Stimulated activated CD4-positive, alpha-beta T cell treated with anti-CD3 and anti-CD28 coated beads, Interleukin-2, amount 100 ng/mL, for 4 hours (primary cell): ENCODE measurements at places on chromosomes 2 and 18.

GRCh38 chr2:241064008-241064801, 37.9 kb downstream of the MTERF4 start:
- peak; percentile 7 for DNase-seq

DNA sequence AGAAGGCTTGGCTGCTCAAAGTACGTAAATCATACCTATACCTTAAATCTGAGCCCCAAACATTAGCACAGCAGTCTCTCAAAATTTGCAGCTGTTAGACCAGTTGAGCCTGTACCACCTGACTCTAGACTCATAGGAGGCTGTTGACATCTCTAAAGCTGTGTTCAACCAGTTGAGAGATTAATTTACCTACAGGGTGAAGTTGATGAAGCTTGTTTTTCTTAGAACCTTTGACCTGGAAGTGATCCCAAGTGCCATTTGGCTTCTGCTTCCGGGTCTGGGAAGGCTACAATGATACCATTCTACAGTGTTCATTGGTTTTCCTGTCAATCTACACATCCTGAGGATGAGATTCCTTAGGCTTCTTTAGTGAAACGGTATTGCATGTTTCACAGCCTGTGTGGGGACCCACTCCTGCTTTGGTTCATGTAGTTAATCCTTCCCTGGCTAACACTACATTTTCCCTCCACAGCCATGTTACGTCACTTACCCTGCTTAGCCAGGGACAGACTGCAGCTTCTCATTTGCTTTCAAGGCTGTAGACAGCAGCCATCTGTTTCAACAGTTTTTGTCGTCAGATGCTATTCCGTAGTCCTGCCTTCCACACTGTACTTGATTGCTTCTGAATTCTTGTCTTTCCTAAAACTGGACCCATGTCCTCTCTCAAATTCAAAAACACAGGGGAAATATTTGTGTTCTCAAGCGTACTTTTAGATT, 4.7 kb upstream of the IL1RL2 start:
- no peak for DNase-seq

DNA sequence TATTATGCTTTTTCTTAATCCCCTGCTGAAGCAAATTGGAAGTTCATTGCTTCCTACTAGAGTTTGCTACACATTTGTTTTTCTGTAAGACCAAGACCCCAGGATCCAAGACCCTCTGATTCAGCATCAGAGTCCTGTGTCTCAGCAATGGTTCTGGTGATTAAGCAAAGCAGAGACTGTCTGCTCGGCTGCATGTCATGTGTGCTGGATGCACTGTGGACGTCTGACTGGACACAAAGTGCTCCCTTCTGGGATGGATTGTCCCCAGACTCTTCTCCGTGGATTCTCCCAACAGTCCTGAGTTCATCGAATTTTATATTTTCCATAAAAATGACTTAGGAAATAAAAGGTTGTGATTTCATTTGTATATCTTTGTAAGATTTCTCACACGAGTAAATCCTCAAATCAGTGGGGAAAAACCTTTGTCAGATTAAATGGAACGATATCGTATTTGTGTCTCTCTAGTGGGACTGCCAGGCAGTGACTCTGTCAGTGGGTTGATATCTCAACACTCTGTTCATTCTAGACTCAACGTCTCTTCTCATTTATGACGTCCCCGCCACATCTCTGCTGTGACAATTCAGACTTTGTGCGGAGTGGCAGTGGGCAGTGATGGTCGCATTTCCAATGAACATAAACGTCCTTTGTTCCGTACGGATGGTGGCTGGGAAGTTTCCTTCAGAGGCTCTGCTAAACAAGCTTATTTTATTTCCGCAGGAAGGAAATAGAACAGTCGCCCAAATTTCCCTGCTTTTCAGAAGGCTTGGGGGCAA, 58.6 kb downstream of the NCAPH start:
- no peak for DNase-seq

GRCh38 chr2:173989884-173990215, 24.7 kb upstream of the SP3 start:
- DNase-seq: no peak

DNA sequence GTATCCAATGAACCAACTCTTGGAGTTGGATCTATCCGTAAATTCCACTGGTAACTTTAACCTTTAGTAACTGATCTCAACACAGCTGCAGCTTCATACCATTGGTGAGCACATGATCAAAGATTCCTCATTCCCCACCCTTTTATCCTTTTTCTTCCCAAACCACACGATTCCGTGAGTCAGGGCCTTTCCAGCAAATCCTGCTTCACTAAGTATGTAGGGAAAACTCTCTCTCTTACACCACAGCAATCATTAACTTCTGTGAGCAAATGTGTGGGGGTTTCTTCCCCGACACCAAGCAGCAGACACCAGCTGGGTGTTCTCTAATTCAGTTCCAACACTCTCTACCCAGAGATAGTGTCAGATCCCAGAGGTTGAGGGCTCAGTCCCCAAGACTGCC, 23.5 kb downstream of the ELP2 start:
- no peak for DNase-seq

DNA sequence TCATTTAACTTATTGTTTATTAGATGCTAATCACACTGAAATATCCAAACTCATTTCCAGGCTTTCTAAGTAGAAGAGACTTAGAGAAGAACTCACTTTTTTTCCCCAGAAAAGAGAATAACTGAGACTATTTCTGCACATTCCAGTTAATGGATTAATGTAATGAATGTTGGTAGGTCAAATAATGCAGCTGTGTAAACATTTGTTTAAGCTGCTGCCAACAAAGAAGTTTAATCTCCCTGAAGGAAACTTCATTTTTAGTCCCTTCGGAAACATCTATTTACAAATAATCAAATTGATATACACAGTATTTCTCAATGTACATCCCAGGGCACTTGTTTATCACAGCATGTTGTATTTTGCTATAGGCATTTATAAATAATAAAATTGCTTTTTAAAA, 126.9 kb downstream of the KCNS3 start:
- DNase-seq: no peak
